ENCODE measurements at places on chromosomes 16 and 17.

- DNase-seq: no peak
Measured at GRCh38 chr17:55463600-55463999, 42.0 kb upstream of the MMD start.

GRCh38 chr16:83187405-83187804, 560.6 kb downstream of the CDH13 start:
- DNase-seq: no peak

DNA sequence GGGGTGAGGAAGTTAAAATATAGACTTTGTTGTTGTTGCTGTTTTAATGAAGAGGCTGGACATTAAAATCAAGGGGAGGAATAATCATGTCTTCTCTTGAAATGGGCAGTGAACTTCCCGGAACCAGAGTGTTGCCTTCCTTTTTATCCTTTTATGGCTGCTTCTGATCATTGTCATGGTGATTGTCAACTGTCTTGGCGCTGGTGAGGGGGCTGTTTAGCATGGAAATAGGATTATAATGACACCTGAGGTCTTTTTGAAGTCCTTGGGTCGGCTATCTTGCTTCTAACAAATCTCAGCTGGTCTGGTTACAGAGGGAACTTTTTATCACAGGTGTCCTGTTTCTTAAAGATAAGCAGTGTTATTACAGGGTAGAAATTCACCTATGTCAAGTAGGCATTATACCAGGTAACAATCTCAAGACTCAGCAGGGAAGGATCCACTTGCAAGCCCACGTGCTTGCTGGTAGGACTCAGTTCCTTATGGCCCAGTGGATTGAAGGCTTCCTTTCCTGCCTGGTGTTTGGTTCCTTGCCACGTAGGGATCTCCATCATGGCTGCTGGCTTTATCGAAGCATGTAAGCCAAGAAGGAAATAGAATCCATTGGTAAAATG, 349.3 kb downstream of the WWOX start:
- no peak for DNase-seq

DNA sequence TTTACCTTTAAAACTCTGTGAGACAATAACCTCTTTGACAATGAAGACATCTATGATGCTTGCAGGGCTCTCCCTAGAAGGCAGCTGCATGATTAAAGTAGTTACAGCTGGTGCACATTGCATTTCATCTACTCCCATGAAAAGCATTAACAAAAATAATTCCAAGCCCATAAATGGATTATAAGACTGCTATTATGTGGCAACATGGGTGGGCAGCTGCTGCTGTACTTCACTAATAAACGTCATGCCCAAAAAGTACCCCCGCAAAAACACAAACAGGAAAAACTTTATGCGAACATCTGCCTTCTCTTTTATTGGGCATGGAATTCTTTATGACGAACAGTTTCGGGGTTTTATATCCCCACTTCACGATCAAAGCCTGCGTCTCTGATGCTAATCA, 224.9 kb downstream of the CA10 start:
- no peak for DNase-seq

GRCh38 chr16:11603331-11603750, 16.6 kb upstream of the LITAF start:
- DNase-seq: no peak

DNA sequence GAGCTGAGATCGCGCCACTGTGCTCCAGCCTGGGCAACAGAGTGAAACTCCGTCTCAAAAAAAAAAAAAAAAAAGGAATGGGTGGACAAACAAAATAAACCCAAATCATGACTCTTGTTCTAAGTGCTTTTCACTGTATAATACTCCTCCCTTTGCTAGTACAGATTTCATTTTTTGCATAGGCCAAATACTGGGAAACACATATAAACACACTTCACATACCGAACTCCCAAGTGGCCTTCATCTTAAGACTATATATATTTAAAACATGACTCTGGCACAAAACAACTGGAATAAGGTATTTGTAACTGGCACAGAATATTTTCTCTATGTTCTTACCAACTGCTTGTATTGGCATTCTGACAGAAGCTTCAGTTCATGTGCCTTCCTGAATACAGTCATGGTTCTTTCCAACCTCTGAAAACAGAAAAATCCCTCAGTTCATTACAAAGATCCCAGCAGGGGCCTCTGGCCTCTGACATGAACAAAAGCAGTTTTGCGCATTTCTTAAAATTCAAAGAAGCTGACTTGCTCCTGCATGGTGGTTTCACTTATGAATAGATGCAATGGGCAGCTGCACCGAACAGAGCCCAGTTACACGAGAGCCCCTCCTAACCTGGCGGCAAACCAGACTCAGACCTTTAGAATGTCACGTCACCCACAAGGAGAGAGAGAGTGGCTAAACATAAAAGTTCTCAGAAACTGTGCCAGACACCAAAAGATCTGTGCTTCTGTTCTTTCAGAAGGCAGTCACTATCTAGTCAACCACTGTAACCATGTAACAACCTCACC, 19.1 kb upstream of the COPRS start:
- DNase-seq: no peak

GRCh38 chr17:17871913-17872312, 35.1 kb upstream of the SREBF1 start:
- DNase-seq: no peak

DNA sequence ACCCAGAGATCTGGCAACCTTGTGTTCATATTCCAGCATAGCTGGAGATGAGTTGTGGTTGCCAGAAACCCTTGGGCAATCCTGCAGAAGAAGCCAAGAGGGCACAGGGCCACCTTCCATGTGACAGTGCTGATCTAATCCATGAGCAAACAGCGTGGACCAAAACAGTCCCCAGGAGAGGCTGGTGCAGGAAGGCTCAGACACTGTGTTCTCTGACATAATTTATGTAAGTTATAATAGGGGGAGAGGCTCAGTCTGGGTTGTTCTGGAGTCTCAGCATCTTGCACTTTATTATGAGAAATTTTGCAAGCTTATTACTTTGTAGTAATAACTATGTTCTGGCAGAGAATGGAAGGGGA, 273.9 kb downstream of the HAPSTR1 start:
- no peak for DNase-seq

DNA sequence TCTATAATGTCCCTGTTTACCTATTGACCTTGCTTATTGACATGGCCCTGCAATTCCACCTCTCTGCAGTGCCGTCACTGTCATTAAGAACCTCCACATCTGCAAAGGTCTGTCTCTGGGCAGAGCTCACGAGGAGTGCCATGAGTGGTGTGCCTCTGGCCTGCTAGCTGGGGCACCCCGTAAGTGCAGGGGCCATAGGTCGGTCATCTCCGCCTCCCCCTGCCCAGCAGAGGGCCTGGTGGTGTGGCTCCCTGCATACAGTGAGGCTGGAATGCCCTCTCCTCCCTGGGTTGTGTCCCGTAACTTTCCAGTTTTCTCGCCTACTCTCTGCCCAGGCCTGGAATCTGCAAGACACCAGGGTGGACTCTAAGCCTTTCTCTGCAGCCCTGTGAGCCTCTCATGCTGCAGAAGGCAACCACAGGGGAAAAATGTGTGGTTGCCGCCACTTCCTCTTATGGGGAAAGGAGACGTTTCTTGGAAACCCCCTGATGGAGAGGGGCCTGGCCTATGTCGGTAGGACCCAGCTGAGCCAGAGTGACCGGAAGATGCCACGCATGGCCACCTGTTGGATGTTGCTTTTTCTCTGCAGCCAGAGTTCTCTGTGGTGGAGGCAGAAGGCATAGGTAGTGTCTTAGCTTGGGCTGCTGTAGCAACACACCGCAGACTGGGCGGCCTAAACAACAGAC, 2.7 kb upstream of the SNX20 start:
- peak; percentile 76 for DNase-seq

- DNase-seq: peak; percentile 67
Measured at GRCh38 chr16:16062023-16062937, 112.9 kb downstream of the ABCC1 start.

- DNase-seq: no peak
Measured at GRCh38 chr17:78882540-78883088, 20.4 kb downstream of the CEP295NL start.

- DNase-seq: no peak
Measured at GRCh38 chr16:57476546-57477410, 9.5 kb downstream of the DOK4 start.

DNA sequence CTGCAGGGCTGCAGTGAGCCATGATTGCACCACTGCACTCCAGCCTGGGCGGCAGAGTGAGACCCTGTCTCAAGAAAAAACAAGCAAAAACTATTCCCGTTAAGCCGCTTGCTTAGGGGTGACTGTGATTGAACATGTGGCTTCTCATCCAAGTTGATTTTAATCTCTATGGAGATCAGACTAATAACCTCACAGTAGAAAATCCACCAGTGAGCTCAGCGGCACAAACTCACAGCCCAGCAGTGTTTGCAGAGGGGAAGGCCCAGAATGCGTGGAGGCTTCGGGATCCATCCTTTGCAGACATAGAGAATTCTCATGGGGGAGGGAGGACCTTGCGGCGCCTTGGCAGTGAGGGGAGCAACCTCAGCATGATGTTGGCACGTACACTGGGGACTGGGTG, 7.4 kb downstream of the BANP start:
- no peak for DNase-seq

GRCh38 chr17:6485646-6486412, 41.6 kb downstream of the PIMREG start:
- DNase-seq: no peak

- DNase-seq: no peak
Measured at GRCh38 chr16:50804290-50804907, 62.5 kb downstream of the CYLD start.

DNA sequence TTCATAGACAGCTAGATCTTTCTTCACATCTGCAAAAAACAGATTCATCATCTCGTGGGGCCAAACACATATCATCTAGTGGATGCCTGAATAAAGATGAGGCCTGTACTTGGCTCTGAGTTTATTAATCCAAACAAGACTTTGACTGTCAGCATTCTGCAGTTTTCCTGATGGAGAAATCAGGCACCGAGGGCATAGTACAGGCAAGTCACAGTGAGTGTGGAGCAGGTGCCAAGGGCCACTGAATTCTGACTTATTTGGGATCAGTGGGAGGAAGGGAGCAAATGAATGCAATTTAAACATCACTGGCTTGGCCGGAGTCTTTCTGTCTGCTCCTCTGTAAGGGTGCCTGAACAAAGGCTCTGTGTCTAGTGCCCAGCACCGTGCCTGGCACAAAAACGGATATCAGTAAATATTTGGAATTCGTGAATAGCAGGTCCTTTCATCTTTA, 975 bp downstream of the CFAP20 start:
- DNase-seq: no peak

GRCh38 chr17:38361694-38362465, 10.2 kb downstream of the SOCS7 start:
- no peak for DNase-seq

DNA sequence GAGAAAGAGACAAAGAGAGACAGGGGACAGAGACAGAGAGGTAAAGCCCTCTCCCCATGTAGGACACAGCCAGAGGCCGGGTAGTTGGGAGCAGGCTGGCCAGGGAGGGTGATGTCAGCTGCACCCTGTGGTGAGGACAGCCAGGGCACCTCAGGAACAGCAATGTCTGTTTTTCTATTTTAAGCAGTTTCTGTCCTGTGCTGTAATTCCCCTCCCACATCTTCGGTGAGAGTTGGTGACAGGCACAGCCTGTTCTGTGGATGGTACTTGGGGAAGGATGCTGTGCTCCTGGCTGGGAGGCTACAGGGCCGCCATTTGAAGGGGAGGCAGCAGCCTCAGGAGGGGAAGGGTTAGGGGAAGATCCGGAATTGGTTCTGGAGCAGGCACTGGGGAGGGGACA, 163.5 kb downstream of the SDK2 start:
- DNase-seq: no peak

DNA sequence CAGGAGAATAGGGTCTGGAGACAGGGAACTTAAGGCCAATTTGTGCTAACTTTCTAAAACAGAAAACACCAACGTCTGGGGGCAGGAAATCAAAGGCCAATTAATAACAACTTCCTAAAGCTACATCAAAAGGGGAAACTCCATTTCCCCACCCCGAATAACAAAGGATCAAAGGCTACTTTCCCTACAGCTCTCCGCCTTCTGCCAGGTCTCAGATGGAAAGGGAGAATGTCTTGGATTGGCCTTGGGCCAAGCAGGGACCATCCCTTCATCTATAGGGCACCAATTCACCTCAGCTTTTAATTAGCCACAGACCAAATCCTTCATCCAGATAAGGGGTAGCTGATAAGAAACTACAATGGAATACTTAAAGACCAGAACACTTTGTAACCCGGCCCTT, 116.9 kb upstream of the ZKSCAN2 start:
- DNase-seq: no peak

GRCh38 chr16:57341441-57342303, 16.9 kb upstream of the CCL22 start:
- DNase-seq: no peak

Measured in activated naive CD4-positive, alpha-beta T cell treated with anti-CD3 and anti-CD28 coated beads, Interleukin-2, amount 10 ng/mL, durations not matched to agents 7 days and 5 days (primary cell).